ENCODE measurements at places on chromosomes 5 and 9.

DNA sequence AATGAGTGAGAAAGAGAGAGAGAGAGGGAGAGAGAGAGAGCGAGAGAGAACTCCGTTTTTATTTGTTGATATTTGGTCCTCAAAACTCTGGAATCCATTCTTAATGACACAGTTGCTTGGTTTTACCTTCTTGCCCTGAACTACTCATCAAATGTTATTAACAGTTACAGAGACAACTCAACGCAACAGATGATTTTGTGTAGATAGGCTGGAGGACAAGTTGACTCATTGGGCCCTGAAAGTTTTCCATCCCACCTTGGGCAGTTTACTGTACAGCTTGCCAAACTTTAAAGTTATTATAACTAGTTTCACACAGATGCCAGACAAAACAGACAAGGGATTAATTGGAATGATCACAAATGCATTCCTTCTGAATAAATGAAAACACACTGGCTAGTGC, 339.9 kb downstream of the ARL15 start:
- DNase-seq: no peak

- no peak for DNase-seq
Measured at GRCh38 chr9:134146774-134147493, 11.1 kb downstream of the WDR5 start.

DNA sequence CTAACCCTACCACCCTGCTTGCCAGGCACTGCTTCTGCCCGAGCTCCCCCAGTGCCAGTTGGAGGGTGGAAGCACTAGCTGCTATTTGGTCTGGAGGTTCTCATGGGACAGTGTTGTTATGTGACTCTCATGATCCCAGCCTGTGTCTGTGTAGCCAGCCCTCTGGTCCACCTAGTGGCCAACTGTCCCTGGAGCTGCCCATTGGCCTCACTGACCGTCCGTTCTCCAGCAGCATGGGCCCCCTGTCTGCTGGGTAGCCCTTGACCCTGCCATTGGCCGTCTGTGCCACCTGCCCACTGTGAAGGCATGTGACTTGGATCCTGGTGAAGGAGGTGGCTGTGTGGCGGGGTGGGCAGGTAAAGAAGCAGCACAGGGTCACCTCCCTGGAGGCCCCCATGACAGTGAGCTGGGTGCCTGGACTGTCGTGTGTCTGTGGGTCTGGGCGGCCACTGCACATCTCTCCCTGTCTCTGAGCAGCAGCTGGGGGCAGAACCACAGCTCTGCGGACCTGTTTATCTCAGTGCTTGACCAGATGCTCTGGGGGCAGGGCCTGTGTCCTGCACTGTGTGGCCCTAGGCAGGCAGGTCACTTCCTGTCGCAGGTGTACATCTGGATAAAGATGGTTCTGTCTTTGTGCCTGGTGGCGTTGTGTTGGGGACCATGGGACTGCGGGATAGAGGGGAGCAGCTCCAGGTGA, 11.4 kb downstream of the PHF2 start:
- DNase-seq: no peak

GRCh38 chr5:98064118-98064685, 709.3 kb upstream of the RGMB start:
- no peak for DNase-seq

Measured in stimulated activated CD8-positive, alpha-beta memory T cell treated with anti-CD3 and anti-CD28 coated beads, Interleukin-2, amount 100 ng/mL, for 1 hour (primary cell).